Activated CD4-positive, alpha-beta T cell treated with anti-CD3 and anti-CD28 coated beads, Interleukin-2, amount 50 U/mL, for 48 hours (primary cell): ENCODE measurements at places on chromosomes 13 and 19.

- DNase-seq, result peak; percentile 35
Measured at GRCh38 chr19:36032251-36033104, at the start of gene CLIP3. TSS of gene CLIP3 (minus strand) at chr19:36032873. CDS start at chr19:36032357, 516 bp downstream.

GRCh38 chr19:2582984-2583956 is 107.3 kb downstream of the GADD45B start:
- no peak for DNase-seq

DNA sequence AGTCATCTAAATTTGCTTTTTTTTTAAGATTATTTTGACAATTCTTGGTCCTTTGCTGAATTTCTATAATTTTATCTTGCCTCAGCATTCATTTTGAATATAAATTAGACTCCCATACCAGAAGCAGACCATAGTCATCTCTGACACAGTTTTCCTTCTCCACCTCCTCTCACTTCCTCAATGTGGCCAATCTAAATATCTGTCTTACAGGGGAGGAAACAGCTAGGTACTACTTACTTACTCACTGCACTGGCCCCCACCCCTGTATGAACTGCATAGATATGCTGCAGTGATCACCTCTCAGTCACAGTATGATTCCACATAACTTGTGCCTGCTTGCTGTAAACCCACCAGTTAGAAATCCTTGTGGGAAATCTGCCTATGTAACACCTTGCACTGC is 665.6 kb downstream of the FGF9 start:
- DNase-seq, result no peak

GRCh38 chr19:48543121-48543710 is 8.8 kb upstream of the SULT2B1 start:
- DNase-seq, result no peak

DNA sequence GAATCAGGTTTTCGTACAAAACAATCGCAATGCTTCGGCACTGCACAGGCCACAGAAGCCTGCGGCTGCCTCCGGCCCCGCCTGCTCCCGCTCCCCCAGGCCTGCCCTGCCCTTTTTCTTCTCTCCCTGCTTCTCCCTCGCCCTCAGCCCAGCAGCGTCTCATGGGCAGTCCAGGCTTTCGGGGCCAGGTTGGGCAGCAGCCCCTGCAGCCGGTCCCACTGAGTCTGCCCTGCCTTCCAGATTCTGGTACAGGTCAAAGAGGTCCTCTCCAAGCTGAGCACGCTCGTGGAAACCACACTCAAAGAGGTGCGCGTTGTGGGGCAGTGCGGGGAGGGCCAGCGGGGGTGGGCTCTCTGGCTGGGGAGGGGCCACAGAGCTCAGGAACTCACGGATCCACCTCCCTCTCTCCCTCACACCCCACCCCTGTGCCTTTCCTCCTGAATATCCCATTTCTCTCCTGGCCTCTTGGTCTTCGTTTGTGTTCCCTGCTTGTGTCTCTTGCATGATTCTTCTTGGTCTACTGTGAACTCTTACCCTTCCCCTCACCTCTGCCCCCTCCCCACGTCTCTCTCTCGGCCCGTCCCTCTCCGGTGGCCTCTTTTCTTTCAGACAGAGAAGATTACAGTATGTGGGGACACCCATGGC is 30.1 kb downstream of the CCDC8 start:
- no peak for DNase-seq

DNA sequence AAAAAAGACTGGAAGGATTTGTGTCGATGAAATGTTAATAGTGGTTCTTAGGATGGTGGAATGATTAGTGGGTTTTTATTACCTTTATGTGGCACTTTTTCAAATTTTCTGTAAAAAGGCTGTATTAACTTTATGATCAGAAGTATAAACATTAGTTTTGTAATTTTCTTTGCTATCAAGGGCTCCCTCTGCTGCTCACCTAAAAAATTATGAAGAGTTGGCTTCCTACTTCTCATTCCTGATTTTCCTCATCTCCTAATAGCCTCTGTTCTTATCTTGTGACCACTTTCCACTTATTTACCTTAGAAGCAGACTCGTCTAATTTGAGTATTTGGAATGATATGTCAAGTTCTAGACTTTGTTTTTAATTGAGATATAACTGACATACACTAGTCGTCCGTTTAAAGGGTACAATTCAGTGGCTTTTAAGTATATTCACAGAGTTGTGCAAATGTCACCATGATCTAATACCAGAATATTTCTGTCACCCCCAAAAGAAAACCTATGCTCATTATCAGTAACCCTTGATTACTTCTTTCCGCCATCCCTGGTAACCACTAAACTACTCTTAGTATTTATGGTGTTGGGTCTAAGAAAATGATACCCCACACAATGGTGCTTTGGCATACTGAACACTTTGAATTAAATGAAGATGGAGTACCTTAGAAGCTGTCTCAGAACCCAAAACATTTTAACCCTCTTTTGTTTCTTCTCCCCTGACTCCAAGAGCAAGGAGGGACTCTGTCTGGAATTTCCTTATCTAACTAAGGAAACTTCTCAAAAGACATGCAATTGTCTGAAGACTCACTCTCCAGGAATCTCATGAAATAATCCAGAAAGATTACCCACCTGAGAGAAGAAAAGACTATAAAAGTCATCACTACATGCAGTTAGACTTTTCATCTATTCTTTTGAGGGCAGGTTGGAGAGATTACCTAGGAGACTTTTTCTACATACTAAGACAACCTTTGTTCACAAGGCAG is 311.3 kb downstream of the DLEU7 start:
- DNase-seq, result no peak

DNA sequence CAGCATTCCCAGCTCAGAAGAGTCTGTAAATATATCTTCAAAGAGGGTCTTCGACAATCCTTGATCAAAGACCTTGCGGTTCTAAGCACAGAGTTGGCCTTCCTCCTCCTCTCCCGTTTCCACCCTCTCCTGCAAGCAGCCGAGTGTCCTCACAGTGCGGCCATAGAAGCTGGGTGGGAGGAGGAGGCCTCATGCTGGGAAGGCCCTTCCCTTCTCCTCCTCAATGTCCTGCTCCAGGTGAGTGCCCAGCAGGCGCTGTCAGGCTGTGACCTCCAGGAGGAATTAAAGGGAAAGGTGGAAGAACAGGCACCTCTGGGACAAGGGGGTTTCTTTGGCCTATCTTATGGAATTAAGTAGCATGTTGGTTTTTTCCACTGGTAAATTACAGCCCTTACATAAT is 674.2 kb upstream of the ARGLU1 start:
- DNase-seq, result no peak

GRCh38 chr13:113538689-113539058 is 45.9 kb upstream of the TFDP1 start:
- DNase-seq, result no peak

DNA sequence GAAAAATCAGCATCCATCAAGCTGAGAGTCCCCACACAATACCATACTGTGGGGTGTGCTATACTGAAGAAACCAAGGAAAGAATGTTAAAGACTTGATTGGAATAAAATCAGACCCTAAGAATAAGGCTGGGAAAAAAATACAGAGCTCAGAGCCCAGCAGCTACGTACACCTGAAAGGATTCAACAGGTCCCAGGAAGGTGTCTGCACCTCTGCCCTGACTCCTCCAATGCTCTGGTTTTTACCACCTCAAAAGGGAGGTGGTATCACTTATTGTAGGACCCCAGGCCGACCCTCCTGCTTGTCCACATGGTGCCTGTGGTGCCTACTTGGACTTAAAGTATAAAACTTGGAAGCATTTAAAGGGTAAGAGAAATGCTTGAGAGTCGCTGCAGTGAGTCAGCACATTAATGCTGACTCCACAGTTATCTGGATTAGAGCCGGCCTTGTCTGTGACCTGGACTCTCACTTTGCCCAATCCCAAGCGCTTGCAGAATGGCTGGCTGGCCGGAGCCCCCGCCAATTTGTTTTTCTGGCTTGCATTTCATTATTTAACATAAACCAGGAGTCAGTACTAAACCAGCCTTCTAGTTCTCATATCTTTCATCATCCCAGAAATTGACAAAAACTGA is 110.1 kb downstream of the FGF14 start:
- DNase-seq, result no peak
